ENCODE measurements at places on chromosomes 12 and 14. TPM values are rescaled to one million over a fixed set of nuclear protein-coding genes. Genes with fewer than 3 reads are reported as not detected.
A peak's percentile ranks its signal among the peaks of the same experiment; 100 is the strongest.

The PCBP2 gene
- 578 TPM for total RNA-seq

The TUBA1B gene
- 813 TPM for total RNA-seq

DNA sequence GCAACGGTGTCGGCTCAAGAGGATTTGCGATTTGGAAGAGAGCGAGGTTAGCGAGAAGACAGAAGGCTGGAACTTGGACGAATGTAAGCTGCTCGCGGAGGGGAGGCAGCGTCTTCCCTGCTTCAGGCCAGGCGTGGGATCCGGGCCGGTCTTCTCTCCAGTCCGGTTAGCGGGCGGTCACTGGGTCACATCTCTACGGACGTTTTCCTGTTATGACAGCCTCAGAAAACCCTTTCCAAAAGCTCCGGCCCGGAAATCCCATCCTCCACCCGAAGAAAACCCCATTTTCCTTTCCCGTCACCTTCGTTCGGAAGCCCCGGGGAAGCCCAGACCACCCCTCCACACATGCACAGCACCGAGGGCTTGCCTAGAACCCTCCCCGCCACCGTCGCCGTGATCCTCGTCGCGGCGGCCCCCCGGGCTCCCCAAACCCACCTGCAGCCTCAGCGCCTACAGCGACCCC, 268 bp downstream of the NDUFB1 start:
- peak; percentile 63 for DNase-seq

GRCh38 chr14:87995500-87996290, 2.7 kb upstream of the GALC start:
- no peak for DNase-seq

DNA sequence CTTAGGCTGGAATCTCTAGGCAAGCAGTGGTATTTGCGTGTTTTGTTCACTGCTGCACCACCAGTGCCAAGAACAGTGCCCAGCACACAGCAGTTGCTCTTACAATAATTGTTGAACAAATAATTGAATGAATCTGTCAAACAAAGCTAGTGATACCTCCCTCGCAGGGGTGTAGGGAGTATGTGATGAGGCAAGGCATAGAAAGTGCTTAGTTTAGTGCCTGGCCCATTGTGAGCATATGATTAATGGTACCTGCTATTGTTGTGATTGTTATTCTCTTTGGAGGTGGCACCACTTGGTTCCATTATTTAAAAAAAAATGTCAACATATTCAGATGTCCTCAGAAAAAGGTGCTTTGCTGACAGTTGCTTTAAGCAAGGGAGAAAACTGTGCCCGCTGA, 210.1 kb upstream of the TBX3 start:
- no peak for DNase-seq

Measured in aorta (tissue), 5 donors.